ENCODE measurements at places on chromosomes 16 and 17. TPM values are rescaled to one million over a fixed set of nuclear protein-coding genes. Genes with fewer than 3 reads are reported as not detected.
A peak's percentile ranks its signal among the peaks of the same experiment; 100 is the strongest.

The ALOX15B gene
- total RNA-seq = not detected

The KDM6B gene
- total RNA-seq = 161 TPM

The BAIAP3 gene
- 28.4 TPM for total RNA-seq

GRCh38 chr16:73053364-73054124, 5.6 kb upstream of the ZFHX3 start:
- H3K27ac ChIP-seq = peak overlapping the region; percentile 78
- H3K4me3 ChIP-seq = no peak overlapping the region

The CUEDC1 gene
- total RNA-seq = 11.7 TPM

Data from endodermal cell (in vitro differentiated cells).